ENCODE measurements at places on chromosomes 2 and 18.

- no peak for DNase-seq
Measured at GRCh38 chr2:239544143-239544917, 143.5 kb upstream of the HDAC4 start.

DNA sequence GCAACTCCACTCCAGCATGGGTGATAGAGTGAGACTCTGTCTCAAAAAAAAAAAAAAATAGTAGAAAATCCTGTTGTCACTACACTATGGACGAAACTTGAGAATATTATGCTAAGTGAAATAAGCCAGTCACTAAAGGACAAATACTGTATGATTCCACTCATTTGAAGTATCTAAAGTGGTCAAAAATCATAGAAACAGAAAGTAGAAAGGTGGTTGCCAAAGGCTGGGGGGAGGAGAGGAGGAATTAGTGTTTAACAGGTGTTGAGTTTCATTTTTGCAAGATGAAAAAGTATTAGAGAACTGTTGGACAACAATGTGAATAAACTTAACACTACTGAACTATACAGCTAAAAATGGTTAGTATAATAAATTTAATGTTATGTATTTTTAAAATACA is 18.8 kb upstream of the RMP24 start:
- no peak for DNase-seq

GRCh38 chr2:212109217-212109616 is 429.4 kb downstream of the ERBB4 start:
- DNase-seq, result no peak

- no peak for DNase-seq
Measured at GRCh38 chr2:11891671-11892440, 145.4 kb downstream of the LPIN1 start.

GRCh38 chr2:55887351-55887750 is 36.2 kb downstream of the EFEMP1 start:
- DNase-seq, result no peak

GRCh38 chr2:147460155-147460554 is 384.7 kb upstream of the ACVR2A start:
- peak; percentile 37 for DNase-seq

DNA sequence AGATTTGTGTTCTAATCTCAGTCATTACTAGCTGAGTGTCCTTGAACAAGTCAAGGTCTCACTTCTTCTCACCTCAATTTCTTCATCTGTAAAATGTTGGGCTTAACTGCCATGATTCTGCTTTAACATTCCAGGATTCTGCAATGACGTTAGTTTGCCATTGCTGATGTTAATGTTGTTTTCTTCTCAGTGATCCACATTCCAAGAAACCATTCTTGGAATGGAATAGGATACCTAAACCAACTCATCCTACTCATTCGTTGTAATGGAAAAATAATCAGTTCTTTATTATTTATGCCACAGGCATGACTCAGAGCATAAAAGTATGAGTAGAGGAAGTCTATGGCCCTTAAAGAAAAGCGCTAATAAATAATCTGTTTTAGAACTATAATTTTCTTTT is 140.2 kb upstream of the ETAA1 start:
- DNase-seq, result no peak
